ENCODE measurements at places on chromosomes 2 and 18. TPM values are rescaled to one million over a fixed set of nuclear protein-coding genes. Genes with fewer than 3 reads are reported as not detected.

GRCh38 chr2:101231240-101231639 lies 21.4 kb upstream of the CNOT11 start:
- DNase-seq, result no peak

DNA sequence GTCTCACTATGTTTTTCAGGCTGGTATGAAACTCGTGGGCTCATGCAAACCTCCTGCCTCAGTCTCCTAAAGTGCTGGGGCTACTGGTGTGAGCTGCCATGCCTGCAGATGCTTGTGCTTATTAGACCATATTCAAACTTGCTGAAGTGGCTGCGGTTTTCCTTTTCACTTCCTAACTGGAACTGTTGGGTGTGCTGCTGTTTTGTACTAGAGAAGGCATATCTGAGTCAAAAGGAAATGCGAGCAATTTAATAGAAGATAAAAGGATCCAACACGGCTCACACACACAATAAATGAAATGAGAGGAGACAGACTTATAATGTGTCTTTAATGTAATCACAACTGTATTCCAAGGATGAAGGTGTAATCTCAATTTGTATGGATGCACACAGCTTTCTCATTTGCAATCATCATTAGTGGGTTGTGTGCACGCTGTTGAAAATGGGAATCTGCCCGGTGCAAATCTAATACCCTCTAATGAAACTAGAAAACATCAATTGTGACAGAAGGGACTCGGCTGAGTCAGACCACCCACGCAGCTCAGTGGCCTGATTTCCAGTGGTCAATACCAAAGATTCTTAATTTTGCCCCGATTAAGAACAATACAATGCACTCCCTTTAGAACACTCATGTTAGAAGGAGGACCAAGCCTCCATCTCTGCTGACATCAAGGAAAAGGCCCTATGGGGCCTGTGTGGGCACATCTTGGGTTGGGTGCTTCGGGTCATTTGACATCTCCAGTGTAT lies 532.7 kb downstream of the TDRD15 start:
- no peak for DNase-seq

- DNase-seq, result no peak
Observed at GRCh38 chr2:103363639-103364038, 601.8 kb downstream of the TMEM182 start.

DNA sequence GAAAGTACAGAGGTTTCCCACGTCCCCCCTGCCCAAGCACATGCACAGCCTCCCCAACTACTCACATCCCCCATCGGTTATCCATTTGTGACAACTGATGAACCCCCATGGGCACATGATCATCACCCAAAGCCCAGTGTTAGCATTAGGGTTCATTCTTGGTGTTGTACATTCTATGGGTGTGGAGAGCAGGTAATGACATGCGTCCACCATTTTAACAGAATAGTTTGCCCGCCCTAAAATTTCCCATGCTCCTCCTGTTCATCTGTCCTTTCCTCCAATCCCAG lies 74.3 kb downstream of the LONRF2 start:
- DNase-seq, result no peak

DNA sequence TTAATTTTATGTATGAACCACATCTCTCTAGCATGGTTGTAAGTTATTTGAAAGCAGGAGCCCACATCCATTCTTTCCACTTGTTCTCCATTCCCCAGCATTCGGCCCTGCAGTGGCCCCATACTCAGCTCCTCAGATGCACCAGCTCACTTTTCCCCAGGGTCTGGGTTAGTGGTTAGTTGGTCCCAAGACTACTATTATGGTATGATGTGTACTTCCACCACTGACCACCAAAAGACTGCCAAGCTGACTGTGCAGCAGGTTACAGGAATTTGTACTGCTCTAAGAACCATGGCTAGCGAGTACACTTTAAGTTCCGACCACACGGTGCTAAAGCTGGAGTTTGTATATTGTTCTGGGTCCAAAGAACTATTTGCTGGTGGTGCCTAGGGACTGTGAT lies 413.6 kb upstream of the TCF4 start:
- DNase-seq, result no peak

- DNase-seq, result no peak
Observed at GRCh38 chr18:45719106-45719505, 4.9 kb upstream of the SLC14A1 start.

DNA sequence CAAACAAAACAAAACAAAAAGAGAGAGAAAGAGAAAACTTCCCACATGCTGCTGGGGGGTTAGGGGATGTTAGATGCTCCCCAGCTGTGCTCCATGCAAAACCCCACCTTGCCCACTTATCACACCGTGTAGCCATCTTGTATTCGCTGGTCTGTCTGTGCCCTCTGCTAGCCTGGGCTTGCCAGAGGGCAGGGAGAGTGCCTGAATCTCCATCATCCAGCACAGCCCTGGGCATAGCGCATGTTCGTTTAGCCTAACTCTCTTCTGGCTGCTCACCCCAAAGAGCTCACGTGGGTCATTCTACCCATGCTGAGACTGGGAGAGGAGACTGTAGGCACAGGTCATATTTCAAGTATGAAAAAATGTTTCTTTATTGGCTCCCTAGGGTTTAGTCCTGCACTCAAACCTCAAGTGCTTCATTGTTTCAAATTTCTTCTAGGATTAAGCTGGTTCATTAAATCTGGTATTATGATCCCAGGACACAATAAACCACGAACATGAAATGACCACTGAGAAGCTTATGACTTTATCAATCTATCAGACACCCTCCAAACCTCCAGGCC lies 100.5 kb downstream of the KCNF1 start:
- no peak for DNase-seq

- peak; percentile 14 for DNase-seq
Observed at GRCh38 chr2:191927319-191927867, 80.5 kb upstream of the CAVIN2 start.

- no peak for DNase-seq
Observed at GRCh38 chr2:177984749-177985148, 87.8 kb downstream of the PDE11A start.

The CYTIP gene
- total RNA-seq, result not detected

The PSTPIP2 gene
- total RNA-seq, result 0.42 TPM

The PTH2R gene
- total RNA-seq, result 0.03 TPM
